ENCODE measurements at places on chromosomes 3 and 15.

DNA sequence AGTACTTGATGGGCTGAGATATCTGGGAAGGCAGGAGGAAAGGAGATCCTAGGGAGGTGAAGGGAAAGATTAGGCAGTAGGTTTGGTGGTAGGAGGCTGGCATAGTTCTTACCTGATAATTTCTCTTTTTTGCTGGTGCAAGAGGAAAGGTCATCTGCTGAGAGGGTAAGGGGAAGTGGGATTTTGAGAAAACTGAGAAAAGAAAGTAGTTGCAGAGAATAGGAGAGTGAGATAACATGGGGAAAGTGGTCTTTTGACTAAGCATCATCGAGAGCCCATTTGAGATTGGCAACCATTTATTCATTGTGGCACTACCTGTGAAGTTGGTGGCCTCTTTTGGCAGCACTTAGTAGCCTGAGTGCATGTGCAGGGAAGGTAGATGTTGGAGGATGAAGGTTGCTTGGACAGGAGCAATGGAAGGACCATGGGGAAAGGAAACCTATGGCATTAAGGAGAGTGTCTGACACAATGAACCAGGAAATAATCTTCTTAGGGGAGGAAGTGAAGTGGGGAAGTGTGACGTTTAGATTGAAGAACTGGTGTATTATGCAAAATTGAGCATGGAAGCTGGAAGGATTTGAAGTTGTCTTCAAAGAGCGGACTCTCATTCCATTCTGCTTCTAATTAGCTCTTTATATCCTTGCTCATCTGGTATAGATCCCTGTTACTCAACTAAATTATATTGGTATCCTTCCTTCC is 21.9 kb upstream of the USP13 start:
- DNase-seq: no peak

DNA sequence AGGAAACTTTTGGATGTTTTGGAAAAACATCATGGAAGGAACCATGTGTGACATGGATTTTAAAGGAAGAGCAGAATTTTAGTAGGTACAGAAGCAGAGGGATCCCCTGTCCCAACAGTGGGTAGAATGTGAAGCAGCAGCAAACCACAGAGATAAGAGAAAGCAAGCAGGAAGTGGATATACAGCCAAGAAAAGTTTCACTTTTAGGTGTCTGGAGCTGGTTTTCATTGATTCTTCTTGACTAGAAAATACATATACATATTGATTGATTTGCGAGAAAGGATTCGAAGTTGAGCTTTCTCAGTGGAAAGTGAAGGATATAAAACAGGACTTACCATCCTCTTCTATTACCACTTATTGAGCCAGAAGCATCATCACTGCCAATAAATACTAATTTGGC is 133.5 kb downstream of the KCNMB2 start:
- DNase-seq: no peak

- no peak for DNase-seq
Measured at GRCh38 chr3:38455639-38456430, 2.1 kb downstream of the ACVR2B start.

DNA sequence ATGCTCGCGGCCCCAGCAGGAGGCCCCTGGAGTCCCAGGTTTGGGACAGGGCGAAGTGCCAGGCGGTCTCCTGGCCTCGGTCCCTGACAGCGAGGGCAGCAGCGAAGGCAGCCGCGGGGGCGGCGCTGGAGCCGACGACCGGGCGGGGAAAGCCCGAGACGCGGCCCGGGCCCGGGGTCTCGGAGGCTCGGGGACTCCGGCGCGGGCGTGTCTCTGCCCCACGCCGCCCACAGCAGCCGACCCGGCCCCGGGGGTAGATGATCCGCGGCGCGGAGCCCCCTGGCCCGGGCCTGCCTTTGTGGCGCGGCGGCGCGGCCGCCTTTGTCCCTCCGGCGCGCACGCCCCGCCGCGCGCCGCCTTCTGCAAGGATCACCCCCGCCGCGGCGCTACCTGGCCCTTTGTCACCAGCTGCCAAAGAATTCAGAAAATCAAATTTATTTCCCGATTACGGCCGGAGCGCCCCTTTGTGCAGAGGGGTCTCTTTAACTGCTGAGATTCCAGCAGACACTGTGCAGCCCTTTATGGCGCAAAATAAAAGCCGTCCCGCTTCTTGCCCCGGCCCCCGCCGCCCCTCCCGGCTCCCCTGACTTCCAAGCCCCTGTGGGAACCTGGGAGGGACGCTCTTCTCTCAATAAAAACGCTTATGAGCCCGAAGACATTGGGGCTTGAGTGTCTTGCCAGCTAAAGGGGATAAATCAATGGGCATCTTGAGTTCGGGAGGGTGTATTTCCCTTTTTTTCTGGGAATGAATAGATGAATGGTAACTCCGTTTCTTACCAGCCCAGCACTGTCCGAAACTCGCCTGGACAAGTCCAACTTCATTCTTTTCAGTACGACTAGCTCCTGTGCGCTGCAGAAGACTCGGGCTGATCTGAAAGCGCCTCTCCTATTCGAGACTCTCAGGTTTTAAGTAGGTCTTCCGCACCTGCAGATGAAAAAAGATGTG is 68.4 kb downstream of the HES1 start:
- no peak for DNase-seq

GRCh38 chr15:26087881-26088280 is 224.8 kb upstream of the ATP10A start:
- DNase-seq: no peak

- DNase-seq: no peak
Measured at GRCh38 chr3:72223116-72223515, 438.2 kb upstream of the PROK2 start.

DNA sequence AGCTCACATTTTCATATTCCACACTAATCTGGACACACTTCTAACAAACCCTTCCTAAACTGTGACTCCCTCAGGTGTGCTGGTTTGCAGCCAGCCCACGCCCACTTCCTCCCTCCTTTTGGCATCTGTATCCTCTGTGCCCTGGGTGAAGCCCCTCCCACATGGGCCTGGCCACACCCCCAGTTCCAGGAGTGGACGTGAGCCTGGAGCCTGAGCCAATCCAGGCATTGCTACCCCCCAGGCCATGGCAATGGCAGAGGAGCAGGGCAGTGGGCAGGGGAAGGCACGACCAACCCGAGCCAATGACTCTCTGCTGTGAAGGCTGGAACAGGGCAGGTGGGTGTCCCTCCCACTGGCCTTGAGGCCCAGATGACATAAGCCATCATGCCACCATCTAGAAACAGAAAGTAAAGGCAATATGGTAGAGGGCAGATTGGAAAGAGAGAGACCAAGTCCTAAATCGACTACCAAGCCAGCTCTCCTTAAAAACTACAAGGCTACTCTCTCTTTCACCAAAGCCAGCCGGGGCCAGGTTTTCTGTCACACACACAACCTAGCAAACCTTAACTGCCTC is 18.6 kb downstream of the FAM174B start:
- no peak for DNase-seq
